ENCODE measurements at places on chromosomes 6 and 20.
A peak's percentile ranks its signal among the peaks of the same experiment; 100 is the strongest.

DNA sequence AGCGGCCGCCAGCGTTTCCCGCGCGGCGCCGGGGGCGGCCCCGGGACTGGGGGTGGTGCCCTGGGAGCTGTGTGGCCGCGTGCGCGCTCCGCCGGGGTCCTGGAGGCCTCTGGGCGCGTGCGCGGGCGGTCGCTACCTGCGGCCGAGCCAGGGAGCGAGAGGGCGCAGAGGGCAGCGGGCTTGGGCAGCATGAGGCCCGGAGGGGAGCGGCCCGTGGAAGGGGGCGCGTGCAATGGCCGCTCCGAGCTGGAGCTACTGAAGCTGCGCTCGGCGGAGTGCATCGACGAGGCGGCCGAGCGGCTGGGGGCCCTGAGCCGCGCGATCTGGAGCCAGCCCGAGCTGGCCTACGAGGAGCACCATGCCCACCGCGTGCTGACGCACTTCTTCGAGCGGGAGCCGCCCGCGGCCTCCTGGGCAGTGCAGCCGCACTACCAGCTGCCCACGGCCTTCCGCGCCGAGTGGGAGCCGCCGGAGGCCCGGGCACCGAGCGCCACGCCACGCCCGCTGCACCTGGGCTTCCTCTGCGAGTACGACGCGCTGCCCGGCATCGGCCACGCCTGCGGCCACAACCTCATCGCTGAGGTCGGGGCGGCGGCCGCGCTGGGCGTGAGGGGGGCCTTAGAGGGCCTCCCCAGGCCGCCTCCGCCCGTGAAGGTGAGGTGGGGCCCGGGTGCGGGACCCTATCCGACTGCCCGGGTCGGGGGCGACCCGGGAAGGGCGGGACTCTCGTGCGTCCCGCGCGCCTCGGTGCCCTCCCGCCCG is at the start of gene PM20D2:
PM20D2 (plus strand) TSS at position 100 of the 762 bp plus-strand sequence; CDS start at position 190, 90 bp downstream.
- peak; percentile 72 for DNase-seq

- peak; percentile 94 for DNase-seq
These were observed at the start of gene DPM1 for GRCh38 chr20:50957798-50958614. Gene DPM1 (minus strand): TSS chr20:50958532. CDS start chr20:50958523, 9 bp downstream.

DNA sequence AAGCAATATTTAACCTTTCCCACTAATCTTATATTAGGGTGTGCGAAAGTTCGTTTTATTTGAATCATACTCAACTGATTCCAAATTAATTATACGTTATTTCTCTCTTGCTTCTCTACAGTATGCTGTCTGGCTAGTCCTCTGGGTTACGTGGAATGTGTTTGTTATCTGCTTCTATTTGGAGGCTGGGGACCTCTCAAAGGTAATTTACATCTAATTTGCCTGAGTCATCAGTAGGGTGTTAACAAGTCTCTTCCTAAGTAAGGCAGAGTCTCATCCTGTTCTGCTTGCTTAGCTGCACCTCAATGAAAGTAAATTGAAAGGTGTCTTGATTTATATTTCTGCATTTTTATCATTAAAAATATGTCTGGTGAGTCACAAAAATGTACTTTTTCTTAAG is 551.5 kb downstream of the NKAIN2 start:
- no peak for DNase-seq

DNA sequence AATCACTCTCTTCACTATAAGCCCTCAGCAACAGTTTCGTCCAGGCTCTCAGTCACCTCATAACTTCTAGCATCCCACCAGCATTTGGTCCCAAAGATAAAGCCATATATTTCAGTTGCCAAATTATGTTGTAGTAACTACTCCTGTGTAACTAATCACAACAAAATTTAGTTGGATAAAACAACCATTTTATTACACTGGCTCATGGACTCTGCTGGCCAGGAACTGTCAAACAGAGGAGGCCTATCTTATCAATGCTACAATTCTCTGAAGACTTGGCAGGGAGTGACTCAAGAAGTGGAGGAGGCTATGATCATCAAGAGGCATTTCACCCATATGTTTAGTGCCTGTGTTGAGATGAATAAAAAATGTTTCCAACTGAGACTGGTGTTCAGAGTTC is 1082.3 kb upstream of the GJE1 start:
- no peak for DNase-seq

- DNase-seq: no peak
These were observed 226.6 kb downstream of the ALDH8A1 start for GRCh38 chr6:134723081-134723871.

DNA sequence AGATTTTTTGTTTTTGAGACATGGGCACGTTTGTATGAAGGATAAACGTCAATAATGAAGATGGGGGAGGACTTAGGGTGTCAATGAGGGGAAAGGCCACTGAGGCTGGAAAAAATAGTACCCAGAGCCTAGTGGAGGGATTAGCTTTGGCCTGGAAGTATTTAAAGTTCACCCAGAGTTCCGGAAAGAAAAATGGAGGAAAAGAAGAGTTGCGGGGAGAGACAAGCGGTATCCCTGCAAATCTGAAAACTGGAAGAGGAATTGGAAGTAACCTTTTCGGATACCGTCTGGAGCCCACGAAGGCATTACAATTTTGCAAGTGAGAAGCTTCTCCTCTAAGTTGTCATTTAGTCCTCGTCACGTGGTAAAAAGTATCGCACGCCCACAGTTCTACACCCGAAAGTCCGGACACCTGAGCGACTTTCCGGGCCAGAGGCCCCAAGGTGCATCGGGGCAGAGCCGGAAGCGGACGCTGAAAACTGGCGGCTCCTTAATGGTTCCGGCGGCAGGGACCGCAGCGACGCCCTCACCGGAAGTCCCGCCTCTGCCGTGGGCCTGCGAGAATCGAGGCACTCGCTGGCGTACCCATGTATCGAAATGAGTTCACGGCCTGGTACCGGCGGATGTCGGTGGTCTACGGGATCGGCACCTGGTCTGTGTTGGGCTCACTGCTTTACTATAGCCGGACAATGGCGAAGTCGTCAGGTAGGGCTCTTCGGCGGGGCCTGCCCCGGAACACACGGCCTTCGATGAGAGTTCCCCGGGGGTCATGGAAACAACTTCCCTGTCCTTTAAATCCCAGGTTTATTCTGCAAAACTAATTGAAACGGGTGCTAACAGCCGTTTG is at the start of gene SMIM26:
SMIM26 (plus strand) TSS at position 541 of the 847 bp plus-strand sequence; CDS start at position 588, 47 bp downstream.
- DNase-seq: peak; percentile 95

GRCh38 chr6:111864138-111865048 is 8.9 kb downstream of the FYN start:
- no peak for DNase-seq

DNA sequence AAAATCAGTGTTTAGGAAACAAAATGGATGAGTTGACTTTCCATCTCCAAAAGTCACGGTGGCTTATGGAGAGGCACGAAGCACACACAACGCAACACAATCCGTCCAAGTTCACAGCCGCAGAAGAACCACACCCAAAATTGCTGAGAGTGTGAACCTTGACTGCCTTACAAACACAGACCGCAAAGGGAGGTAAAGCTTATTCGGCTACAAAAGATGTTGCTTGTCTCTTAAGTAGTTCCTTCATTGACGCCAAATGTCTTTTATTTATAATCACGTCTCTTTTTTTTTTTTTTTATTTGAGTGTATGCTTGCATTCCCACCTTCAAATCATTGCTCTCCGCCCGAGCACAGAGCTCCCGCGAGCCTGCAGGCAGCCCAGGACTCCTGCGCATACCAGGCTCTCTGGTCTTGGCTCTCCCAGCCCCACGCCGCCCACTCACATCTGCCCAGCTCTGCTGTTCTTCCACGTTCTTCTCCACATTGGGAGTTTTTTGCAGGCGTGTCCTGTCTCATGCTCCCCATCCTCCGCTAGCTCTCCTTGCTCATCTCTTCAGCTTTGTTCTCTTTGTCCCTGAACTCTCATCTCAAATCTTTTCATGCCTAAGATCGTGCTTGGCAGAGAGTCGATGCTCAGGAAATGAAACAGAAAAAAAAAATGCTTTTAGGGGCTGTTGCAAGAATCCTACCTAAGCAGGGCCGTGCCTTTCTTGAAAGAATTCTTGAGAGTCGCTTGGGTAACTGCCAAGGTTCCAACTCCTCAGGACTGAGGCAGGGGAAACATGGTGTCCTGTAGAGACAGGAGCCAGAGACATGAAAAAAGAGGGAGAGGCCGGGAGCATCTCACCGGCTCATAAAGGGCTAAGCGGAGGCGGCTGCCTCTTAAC is 25.8 kb downstream of the LY86 start:
- no peak for DNase-seq

- no peak for DNase-seq
These were observed 194.9 kb downstream of the PHACTR1 start for GRCh38 chr6:12911427-12911826.

DNA sequence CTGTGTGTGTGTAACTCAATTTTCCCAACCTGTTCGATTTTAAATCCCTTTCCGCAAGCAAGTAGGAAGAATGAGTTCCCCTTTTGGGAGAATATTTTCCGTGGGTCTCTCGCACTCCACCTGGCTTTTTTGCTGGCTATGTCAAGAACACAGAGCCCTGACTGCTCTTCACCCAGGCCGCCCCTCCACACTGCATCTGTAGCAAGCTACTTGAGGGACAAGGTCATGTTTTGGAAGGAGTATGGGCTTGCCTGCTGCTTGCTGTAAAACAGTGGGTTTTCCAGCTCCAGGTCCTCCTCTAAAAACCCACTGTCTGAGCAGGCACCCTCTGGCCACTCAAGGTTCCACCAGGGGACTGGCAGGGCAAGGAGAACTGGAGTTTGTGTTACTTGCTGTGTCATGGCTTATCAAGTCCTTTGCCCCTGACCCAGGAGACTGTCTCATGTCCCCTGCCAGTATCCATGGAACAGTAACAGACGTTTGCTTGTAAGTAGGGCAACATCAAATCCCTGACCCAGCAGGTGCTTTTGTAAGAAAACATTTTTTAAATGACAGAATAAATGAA is 35.5 kb upstream of the SYNJ2 start:
- DNase-seq: no peak

DNA sequence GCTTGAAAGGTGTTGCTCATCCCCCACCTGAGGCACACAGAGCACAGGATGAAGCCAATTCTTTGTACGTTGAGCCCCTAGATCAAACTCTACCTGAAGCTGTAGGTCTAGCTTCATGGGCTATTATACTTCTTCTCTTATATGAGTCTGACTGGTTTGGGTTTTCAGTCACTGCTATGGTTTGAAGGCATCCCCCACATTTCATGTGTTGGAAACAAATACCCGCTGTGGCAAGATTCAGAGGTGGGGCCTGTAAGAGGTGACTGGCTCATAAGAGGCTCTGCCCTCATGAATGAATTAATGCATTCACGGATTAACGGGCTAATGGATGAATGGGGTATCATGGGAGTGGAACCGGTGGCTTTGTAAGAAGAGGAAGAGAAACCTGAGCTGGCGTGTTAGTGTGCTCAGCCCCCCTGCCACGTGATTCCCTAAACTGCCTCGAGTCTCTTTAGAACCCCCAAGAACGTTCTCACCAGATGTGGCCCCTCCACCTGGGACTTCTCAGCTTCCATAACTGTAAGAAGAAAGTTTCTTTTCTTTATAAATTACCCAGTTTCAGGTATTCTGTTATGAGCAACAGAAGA is 39.2 kb downstream of the PREX1 start:
- DNase-seq: no peak

DNA sequence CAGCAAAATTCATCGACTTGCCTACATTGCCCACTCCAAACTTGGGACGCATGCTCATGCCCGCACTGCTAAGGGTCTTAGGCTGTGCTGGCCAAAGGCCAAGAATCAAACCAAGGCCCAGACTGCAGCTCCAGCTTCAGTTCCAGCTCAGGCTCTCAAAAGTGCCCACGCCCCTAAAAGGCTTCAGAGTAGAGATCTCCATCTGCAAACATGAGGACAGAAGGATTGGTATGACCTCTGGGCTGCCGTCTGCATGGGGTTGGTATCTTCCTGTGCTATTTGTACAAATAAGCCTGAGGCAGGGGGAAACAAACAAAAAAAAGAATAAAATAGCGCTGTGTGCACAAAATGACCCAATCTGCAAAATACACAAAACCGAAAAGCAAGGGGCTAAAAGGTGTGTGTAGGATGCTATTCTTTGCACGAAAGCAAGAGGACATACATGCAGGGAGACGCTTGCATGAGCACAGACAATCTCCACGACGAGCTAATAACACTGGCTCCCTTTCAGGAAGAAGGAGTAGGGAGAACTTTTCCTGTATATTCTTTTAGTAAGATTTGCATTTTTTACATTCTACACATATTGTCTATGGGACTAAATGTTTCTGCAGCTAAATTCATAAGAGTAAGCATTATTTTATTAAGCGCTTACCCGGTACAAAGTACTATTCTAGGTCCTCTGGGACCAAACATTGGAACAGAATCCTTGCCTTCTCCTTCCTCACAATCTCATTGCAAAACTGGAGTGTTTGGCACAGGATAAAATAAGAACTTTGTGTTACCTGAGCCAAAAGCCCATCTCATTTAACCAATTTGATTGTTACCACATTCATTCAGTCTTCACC is 33.1 kb downstream of the ATP9A start:
- DNase-seq: no peak

- DNase-seq: no peak
These were observed 210.6 kb upstream of the SOX4 start for GRCh38 chr6:21382821-21383449.

- DNase-seq: no peak
These were observed 259.1 kb upstream of the FERMT1 start for GRCh38 chr20:6381887-6382286.

- no peak for DNase-seq
These were observed 344.7 kb downstream of the CDH26 start for GRCh38 chr20:60302875-60303274.

GRCh38 chr6:146578054-146578453 is 20.7 kb upstream of the ADGB start:
- no peak for DNase-seq

DNA sequence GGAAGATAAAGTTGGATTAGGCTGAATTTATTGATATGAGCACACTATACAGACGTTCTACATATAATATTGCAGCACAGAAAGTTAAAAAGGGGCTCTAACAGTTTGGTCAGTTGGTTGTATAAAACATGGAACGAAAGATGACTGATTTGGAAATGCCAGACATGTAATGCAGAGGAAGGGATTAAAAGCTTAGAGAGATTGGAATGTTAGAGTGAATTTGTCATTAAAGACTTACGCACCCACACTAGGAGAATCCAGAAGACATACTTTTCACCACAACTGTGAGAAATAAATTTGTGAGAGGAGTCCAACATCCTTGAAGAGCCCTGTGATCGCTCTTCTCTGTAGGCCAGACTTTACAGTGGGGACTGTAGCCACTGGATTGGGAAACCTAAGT is 134.7 kb downstream of the GPR63 start:
- DNase-seq: no peak

DNA sequence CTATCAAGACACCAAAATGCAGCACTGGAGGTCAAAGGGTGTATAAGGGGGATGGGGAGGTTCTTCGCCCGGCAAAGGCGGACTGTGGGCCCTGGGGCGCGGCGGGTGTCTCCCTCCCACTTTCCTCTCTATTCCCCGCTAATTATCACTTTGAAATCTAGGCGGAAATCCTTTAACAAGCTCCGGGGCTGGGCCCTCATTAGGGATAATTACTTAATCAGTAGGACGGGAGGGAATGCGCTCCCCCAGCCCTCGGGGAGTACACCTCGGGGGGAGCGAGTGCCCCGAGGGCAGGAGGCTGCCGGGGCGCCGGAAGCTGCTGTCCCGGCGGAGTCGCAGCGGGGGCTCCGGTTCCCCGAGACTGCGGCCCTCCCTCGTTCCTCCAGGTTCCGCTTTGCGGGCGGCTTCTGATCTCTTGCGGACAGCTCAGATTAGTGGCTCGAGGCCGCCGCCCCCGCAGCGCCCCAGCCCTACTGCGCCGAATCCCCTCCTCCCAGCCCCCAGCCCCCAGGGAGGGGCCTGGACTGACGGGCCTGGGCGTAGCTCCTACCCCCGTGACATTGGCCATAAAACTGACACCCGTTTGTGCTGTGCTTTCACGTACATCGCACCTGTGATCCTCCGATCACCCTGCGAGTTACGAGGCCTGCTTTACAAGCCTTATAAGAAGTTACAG is 14.7 kb downstream of the MUCL3 start:
- peak; percentile 88 for DNase-seq
